Small intestine (tissue), 16 donors: ENCODE measurements at places on chromosomes 3 and 15. TPM values are rescaled to one million over a fixed set of nuclear protein-coding genes. Genes with fewer than 3 reads are reported as not detected.

GRCh38 chr3:179020112-179020511 is 51.5 kb downstream of the ZMAT3 start:
- H3K4me3 ChIP-seq = no peak overlapping the region
- H3K4me1 ChIP-seq = no peaks in the 10 kb centered on the region
- no peaks in the 10 kb centered on the region for H3K27me3 ChIP-seq
- H3K36me3 ChIP-seq = no peaks in the 10 kb centered on the region
- DNase-seq = no peak

The SLC9C1 gene
- polyA plus RNA-seq = 0.18 TPM

The RASL12 gene
- 7.7 TPM for polyA plus RNA-seq

- H3K36me3 ChIP-seq = no peaks in the 10 kb centered on the region
- no peaks in the 10 kb centered on the region for H3K4me1 ChIP-seq
- H3K4me3 ChIP-seq = no peak overlapping the region
Measured at GRCh38 chr3:23576379-23576959, 229.3 kb upstream of the UBE2E1 start.

DNA sequence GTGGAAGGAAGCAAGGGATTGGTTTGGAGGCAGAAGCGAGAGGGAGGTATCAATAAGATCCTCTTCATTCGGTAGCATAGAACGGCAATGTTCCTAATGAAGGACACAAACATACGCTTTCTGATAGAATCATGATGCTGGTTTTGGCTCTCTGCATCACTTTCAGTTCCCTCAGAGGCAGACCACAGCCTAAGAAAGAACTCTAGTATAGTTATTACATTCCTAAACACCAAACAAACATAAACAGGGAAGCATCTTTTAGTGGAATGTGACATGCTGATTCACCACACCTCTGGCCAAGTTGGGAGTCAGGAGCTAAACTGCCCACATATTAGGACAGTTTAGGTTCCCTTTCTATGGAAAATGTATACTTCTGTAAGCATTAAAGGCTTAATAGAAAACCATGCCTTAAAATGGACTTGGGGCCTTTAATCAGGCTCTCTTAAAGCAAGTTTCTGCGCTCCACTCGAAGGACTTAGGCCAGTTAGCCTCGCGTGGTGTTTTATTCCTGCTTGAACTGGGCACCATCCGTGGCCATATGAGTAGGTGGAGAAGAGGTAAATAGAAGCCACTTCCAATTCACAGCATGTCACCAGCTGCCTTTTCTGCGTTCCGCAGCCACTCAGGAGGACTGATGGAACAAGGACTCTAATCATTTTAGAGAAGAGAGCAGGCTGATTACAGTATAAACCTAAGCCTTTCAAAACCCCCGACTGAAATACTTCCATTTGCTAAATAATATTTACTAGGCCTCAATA is 53.7 kb downstream of the CD47 start:
- no peaks in the 10 kb centered on the region for H3K27me3 ChIP-seq
- H3K36me3 ChIP-seq = no peaks in the 10 kb centered on the region
- H3K4me3 ChIP-seq = no peak overlapping the region
- peak; percentile 8 for DNase-seq

The DNAH1 gene
- polyA plus RNA-seq = 4.3 TPM

DNA sequence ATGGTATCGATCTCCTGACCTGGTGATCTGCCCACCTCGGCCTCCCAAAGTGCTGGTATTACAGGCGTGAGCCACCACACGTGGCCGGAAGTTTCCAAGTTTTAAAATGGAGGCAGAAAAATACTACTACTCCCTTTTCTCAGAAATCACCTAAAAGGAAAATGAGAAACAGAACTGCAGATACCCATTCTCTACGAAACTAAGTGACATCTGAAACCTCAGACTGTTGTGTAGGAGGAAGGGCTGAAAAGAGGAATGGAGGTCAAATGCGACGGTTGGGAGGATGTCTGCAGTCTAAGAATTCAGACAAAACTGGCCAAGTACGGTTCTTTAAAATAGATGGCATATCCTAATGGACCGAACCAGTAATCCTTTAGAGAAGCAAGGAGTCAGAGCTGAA is 24.1 kb downstream of the WDR48 start:
- DNase-seq = no peak
- H3K27ac ChIP-seq = no peak overlapping the region

DNA sequence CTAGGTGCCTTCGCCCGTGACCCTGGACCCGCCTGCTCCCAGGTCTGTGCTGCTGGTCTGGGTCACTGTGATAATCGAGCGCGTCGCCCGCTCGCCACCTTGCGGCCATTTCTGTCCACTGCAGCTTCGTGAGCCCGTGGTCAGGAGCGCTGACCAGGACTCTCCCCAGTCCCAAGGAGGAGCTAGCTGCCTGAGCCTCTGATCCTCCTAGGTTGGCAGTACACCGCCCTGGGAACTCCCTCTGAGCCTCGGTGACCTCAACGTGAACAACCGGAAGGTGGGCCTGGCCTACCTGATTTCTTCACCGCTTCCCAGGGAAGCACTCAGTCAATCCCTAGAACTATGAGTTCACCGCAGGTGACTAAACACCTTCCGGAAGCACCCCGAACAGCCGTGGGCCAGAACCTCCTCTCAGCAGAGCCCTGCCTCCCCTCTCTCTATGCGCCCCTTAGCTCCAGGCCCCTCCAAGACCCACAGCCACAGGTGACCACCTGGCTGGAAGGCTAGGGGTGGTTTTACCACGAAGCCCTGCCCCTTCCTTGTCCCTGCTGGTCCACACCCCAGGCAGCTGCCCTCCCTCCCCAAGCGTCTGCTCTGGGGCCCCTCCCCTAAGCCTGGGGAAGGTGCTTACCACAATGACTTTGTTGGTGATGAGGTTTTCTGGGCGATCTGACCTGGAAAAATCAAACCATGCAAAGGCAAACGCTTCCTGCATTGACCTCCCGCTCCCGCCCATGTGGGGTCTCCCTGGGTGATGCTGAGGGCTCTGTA is 9.7 kb downstream of the PLA2G4D start:
- H3K27me3 ChIP-seq = no peaks in the 10 kb centered on the region
- no peaks in the 10 kb centered on the region for H3K36me3 ChIP-seq
- peak; percentile 83 for DNase-seq
- no peak overlapping the region for H3K27ac ChIP-seq
- H3K4me3 ChIP-seq = no peak overlapping the region

The WNT7A gene
- not detected for polyA plus RNA-seq

DNA sequence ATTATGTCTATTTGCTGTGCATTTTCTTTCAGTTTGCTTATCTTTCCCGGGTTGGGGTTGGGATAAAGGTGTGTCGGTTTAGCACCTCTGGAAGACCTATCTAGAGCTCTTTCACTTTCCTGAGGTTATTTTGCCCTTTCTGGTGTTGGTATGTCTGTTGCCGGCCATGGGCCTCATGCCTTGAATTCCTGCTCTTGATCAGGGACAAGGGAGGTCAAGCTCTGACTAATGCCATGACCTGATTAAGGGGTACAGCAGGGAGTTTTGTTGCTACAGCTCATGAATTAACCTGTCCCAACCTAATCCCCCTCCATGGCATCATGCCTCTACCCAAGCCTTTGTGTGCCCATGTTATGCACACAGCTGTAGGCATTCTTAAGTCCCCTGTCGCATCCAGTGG is 70.5 kb upstream of the GOLGA6B start:
- H3K27me3 ChIP-seq = no peaks in the 10 kb centered on the region
- peaks cover 22% of the 10 kb centered on the region for H3K36me3 ChIP-seq
- no peak overlapping the region for H3K4me3 ChIP-seq
- DNase-seq = no peak
- H3K27ac ChIP-seq = no peak overlapping the region

- H3K4me3 ChIP-seq = no peak overlapping the region
- H3K4me1 ChIP-seq = peaks cover 2% of the 10 kb centered on the region
- H3K27me3 ChIP-seq = no peaks in the 10 kb centered on the region
- H3K27ac ChIP-seq = no peak overlapping the region
- H3K36me3 ChIP-seq = no peaks in the 10 kb centered on the region
- DNase-seq = no peak
Measured at GRCh38 chr3:40691452-40691861, 166.7 kb downstream of the ZNF621 start.

GRCh38 chr3:44476963-44477311 is 533 bp downstream of the ZNF445 start:
- H3K27me3 ChIP-seq = no peaks in the 10 kb centered on the region
- H3K36me3 ChIP-seq = peaks cover 2% of the 10 kb centered on the region
- peaks cover 3% of the 10 kb centered on the region for H3K4me1 ChIP-seq
- DNase-seq = no peak
- H3K4me3 ChIP-seq = peak overlapping the region; percentile 88
- no peak overlapping the region for H3K27ac ChIP-seq

- no peaks in the 10 kb centered on the region for H3K36me3 ChIP-seq
- no peaks in the 10 kb centered on the region for H3K27me3 ChIP-seq
- DNase-seq = no peak
- H3K27ac ChIP-seq = no peak overlapping the region
Measured at GRCh38 chr3:156017352-156018030, 102.9 kb upstream of the KCNAB1 start.

The GOLGA6B gene
- not detected for polyA plus RNA-seq

DNA sequence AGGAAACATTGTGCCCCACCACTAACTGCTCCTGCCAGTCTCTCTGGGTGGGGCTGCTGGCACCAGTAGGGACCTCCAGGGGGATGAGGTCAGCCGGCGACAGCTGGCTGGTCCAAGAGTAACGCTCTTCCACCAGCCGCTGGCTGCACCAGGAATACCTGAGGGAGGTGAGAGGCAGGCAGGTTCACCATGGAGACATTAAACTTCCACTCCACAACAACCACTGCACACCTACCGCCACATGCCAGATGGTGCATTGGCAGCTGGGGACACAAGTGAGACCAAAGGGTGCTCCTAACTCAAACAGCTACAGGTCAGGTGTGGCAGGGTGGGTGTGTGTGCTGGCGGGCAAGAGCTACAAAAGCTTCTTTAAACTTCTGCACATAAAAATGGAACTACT is 4.5 kb downstream of the POLG start:
- H3K36me3 ChIP-seq = peaks cover 71% of the 10 kb centered on the region
- H3K4me3 ChIP-seq = no peak overlapping the region
- peak; percentile 80 for DNase-seq
- no peaks in the 10 kb centered on the region for H3K27me3 ChIP-seq
- no peak overlapping the region for H3K27ac ChIP-seq
- peaks cover 15% of the 10 kb centered on the region for H3K4me1 ChIP-seq

DNA sequence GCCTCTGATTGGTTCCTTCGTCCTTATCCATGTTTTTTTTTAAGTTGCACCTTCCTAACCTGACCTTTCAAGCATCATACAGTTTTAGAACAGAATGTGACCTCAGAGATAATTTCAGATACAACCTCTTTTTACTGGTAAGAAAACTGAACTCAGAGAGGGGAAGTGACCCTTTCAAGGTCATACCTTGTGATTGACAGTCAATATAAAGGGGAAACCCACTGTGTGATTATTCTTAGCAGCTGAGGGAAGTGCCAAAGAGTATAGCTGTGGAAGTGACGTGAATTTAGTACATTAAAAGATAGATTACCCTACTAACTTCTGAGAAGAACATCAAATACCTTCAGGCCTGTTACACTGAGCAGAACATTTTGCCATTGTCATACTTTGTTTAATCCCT is 319.4 kb downstream of the NEK10 start:
- no peak overlapping the region for H3K4me3 ChIP-seq
- H3K27ac ChIP-seq = no peak overlapping the region
- no peak for DNase-seq
- no peaks in the 10 kb centered on the region for H3K27me3 ChIP-seq

DNA sequence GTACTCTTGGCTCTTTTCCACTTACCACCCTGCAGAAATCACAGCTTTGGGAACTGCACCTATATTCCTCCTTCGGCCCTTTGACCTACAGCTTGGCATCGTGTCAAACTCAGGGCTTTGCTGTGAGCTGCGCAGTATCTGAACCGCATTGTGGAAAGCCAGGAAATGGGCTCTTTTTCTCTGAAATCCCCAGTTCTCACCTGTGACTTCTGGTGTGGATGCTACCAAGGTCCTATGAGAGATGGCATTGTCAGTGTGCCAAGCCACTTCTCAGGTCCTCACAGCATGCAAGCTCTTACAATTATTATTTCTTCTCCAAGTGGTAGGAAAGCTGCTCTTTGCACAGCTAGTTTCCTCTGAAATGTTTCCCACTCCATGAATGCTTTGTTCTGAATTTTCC is 450.6 kb upstream of the TBL1XR1 start:
- H3K27me3 ChIP-seq = no peaks in the 10 kb centered on the region
- no peak overlapping the region for H3K4me3 ChIP-seq
- H3K36me3 ChIP-seq = no peaks in the 10 kb centered on the region
- no peaks in the 10 kb centered on the region for H3K4me1 ChIP-seq
- no peak for DNase-seq

DNA sequence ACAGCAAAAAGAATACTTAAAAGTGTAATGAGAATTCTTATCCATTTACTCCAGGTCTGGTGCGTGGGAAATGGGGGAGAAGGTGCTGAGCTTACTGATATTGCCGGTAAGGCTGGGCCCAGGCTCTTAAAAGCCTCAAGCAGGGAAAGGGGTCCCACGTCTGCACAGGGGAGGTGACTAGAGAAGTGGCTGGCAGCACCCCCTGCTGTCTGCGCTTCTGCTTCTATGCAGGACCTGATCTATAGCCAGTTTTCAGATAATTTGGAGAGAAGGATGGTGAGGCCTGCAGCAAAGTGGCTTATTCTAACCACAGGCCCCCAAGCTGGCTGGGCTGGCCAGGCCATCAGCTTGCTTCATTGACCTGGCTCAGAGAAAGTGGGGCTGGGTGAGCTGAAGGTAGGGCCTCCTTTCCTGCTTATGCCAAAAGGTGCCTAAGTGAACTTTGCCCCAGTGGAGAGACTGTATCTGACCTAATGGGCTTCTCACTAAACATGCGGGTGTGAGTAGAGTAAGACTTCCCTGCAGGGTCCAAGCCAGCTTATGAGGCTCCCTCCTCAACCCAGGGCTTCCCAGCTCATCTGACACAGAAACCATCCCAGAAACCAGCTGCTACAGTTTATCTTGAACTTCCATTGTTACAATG is 30.9 kb upstream of the ATP1B3 start:
- H3K27me3 ChIP-seq = no peaks in the 10 kb centered on the region
- no peak overlapping the region for H3K27ac ChIP-seq
- H3K4me3 ChIP-seq = no peak overlapping the region
- H3K36me3 ChIP-seq = no peaks in the 10 kb centered on the region
- DNase-seq = peak; percentile 39

DNA sequence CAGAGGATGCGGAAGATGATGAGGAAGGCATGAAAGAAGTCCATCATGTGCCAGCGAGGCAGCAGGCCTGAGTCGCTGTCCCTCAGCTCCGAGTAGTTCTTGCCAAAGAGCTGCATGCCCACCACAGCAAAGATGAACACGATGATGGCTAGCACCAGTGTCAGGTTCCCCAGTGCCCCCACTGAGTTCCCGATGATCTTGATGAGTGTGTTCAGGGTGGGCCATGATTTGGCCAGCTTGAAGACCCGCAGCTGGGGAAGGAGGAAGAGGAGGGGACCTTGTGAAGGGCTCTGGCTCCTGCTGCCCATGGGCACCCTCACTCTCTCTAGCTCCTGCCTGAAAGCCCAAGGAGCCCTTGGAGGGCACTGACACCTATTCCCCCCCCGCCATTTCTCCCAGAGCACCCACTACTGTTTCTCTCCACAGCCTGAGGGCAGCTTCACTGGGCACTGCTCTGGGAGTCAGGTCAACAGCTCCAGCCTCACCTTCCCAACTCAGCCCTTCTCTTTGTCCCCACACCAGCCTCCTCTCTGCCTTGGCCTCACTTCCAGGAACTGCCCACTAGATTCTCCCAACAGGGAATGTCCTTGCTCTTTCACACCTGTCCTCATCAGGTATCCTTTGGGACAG is 63.6 kb downstream of the SCN5A start:
- H3K27ac ChIP-seq = no peak overlapping the region
- H3K27me3 ChIP-seq = no peaks in the 10 kb centered on the region
- DNase-seq = no peak
- no peak overlapping the region for H3K4me3 ChIP-seq
- H3K4me1 ChIP-seq = no peaks in the 10 kb centered on the region
- H3K36me3 ChIP-seq = no peaks in the 10 kb centered on the region
